ENCODE measurements at places on chromosomes 4 and X.

DNA sequence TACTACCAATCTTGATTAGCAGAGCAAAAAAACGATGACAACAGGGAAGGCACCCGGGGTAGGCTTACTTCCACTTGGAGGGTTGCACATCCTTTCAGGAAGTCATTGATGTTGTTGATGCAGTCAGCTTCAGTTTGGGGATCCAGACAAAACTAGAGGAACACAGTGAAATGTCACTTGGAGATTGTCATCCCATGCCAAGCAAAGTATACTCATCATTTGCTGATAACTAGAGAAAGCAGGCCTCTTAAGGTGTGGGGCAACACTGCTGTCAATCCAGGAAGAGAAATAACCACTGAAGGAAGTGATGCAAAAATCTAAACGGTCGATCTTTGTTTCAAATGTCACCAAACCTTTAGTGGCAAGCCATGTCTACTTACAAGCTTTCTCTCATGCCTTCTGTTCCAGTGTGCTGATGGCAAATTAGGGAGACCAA lies 1.4 kb downstream of the ARHGEF6 start:
- DNase-seq: no peak

- no peak for DNase-seq
Observed at GRCh38 chr4:57985161-57985560, 875.0 kb upstream of the IGFBP7 start.

DNA sequence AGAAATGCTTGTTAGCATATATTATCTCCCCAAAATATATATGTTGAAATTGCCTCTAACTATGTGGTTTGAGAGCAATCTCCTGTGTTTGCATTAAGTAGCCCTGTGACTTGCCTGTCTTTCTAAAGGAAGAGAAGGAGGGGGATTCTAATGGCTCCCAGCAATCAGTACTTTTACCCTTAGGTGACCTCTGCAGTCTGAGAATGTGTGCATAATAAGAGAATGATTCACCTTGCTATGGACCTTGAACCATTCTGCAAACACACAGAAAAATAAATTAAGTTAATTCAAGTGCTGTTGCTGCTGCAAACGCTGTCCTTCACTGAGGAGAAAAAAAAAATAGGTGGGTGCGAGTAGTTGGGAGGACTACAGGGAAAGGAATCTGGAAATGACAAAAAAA lies 322.2 kb downstream of the IQCM start:
- DNase-seq: no peak

- DNase-seq: no peak
Observed at GRCh38 chr4:4726051-4726450, 133.4 kb upstream of the MSX1 start.

DNA sequence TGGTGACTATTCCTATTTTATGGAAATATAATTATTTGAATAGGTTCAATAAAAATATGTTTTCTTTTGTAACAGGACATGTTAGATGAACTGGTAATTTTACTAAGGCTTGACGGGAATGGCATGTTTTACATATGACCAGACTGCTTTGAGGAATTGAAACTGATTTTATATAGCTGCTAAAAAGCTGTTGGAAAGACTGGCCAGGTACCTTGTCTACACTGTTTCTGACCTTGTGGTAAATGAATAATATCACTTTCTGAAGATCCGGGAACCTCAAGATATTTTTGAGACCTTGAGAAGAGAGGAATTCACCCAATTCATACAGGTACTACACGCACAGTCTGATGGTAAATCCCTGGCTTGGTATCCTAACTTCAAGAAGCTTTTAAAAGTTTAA lies 42.1 kb upstream of the USP46 start:
- no peak for DNase-seq

DNA sequence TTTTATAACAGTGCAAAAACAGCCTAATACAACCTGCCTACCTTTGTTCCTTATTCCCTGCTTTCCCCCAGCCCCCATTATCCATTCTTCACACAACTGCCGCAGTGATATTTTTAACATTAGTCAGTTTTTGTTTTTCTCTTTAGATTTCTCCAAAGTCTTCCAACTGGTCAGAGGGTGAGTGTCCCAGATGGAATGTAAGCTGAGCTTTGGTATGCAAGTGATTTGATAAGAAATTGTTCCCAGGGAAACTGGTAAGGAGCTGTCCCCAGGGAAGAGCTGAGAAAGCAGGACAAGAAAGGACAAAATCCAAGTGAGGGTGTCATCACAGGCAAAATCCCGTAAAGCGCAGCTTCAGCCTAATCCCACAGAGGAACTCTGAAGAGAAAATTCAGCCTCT lies 475.5 kb upstream of the ADGRL3 start:
- DNase-seq: no peak

- no peak for DNase-seq
Observed at GRCh38 chr4:186728631-186729271, 5.1 kb upstream of the FAT1 start.

GRCh38 chr4:38003102-38003501 lies 42.9 kb downstream of the PTTG2 start:
- DNase-seq: no peak

GRCh38 chr4:150039274-150040127 lies 38.7 kb upstream of the DCLK2 start:
- DNase-seq: peak; percentile 49

GRCh38 chr4:110088670-110089069 lies 109.7 kb downstream of the ELOVL6 start:
- DNase-seq: no peak

- DNase-seq: no peak
Observed at GRCh38 chr4:157246964-157247363, 26.4 kb downstream of the GRIA2 start.

GRCh38 chr4:158609116-158609515 lies 62.6 kb downstream of the C4orf46 start:
- DNase-seq: no peak

DNA sequence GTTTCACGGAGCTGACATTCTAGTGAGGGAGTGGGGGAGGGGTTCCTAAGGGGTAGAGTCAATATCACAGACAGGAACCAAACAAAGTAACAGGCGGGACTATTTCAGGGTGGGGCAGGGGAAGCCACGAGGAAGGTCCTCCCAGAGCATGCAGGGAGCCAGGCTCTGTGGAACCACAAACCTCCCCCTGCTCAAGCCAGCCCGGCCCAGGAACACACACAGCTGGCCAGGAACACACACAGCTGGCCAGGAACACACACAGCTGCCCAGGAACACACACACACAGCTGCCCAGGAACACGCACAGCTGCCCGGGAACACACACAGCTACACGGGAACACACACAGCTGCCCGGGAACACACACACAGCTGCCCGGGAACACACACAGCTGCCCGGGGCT lies 24.8 kb downstream of the EVC2 start:
- no peak for DNase-seq

DNA sequence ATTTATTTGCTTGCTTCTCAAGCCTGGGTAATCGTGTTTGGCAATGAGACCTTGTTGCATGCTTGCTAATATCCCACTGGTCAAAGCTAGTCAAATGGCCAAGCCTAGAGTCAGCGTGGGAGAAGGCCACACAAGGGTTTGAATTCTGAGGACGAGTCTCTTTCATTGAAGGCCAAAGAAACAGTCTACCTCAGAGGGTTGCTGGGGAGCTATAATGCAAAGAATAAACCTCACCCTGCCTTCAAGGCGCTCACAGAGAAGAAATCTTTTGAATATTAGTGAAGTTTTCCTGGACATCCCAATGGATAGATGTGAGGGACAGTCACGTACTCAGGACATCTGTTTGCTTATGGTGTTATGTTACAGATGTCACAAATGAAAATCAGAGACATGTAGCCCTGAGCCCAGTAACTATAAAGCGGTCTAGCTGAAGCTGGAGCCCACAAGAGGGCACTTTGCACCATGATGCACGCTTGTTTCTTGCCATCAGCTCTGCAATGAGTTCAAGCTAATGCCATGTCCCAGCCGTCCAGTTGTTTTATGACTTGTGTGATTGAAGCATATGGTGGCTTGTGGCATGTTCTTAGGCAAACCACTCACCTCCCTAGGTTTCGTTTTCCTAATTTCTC lies 1.1 kb upstream of the TLR3 start:
- peak; percentile 24 for DNase-seq

DNA sequence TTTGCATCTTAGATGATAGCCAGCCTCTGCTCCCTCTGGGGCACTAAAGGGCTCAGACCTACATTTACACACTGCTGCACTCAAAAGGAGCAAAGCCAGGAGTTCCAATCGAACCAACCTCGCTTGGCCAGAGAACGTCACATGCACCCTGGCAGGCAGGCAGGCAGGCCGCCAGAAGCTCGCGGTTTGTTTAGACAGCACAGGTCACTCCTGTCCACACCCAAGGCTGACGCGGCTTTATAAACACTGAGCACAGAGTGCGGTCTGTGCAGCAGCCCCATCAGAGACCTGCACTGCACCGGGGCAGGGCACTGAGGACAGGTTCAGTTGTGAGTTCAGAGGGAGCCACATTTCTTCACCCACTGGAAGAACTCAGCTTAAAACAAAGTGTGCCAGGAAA lies 143.9 kb downstream of the BCOR start:
- no peak for DNase-seq

GRCh38 chr4:130478406-130478805 lies 1382.5 kb downstream of the C4orf33 start:
- DNase-seq: no peak

- no peak for DNase-seq
Observed at GRCh38 chrX:9907645-9908387, 59.3 kb upstream of the CLDN34 start.
